Esophagus squamous epithelium (tissue), 5 donors: ENCODE measurements at places on chromosomes 7 and 10.

DNA sequence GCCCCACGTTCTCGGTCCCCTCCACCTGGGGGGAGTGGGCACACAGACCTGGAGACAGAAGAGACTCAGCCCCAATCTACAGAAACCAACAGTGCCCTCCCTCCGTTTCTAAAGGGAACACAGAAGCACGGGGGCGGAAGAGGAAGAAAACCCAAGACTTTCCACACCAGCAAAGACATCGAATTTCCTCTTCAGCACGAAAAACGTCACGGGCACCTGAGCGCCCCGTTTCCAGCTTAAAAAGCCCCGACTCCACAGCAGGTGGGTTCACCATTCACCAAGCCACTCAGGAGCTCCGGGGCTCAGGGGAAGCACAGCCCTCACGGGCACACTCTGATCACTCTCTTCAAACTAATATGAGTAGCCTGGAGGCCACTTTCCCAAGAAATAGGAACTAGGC lies 19.6 kb downstream of the NUDT1 start:
- DNase-seq: no peak

DNA sequence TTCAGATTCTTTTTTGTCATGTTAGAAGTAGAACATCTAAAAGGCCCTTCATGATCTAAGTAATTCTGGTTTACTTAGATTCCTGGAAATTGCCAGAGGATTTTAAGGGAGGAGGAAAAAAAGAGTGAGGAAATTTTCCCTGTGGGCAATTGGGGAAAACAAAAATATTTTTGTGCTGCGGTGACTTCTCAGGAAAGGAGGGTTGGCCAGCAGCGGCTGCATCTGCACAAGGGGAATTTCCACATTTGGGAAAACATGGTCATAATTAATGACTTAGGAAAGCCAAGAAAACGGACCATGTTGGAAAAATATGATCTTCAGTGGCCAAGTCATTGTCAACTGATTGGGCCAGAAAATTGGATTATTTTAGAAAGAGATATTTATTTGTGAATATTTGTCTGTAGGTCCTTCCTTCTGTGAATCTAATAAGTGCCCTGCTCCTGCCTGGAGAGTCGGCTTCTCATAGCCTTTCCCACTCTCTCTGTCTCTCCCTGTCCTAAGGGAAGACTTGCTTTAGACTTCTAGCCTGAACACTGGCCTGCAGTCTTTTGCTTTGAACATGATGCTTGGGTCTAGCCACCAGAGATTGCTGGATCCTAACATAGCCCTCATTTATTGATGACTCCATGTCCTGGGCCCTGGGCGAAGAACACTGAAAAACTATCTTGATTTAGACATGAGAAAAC lies 124.2 kb upstream of the MKLN1 start:
- DNase-seq: no peak

DNA sequence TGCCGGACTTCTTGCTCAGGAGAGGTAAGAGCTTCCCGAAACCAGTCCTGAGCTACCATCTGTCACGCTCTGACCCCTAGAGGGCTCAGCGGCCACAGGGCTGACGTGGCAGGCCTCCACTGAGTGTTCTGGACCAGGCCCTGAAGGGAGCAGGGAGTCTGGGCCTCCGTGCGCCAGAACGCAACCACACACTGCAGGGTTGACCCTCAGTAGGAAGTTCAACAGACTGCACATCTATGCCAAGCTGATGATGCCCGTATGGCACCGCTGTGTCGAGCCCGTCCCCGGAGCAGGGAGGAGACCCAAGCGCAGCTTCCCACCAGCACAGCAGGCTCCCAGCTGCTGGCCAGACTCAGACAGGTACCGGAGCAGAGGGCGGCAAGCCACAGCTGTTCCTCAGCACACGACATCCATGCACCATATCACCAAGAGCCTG lies 39.2 kb downstream of the CAMK2B start:
- DNase-seq: no peak

DNA sequence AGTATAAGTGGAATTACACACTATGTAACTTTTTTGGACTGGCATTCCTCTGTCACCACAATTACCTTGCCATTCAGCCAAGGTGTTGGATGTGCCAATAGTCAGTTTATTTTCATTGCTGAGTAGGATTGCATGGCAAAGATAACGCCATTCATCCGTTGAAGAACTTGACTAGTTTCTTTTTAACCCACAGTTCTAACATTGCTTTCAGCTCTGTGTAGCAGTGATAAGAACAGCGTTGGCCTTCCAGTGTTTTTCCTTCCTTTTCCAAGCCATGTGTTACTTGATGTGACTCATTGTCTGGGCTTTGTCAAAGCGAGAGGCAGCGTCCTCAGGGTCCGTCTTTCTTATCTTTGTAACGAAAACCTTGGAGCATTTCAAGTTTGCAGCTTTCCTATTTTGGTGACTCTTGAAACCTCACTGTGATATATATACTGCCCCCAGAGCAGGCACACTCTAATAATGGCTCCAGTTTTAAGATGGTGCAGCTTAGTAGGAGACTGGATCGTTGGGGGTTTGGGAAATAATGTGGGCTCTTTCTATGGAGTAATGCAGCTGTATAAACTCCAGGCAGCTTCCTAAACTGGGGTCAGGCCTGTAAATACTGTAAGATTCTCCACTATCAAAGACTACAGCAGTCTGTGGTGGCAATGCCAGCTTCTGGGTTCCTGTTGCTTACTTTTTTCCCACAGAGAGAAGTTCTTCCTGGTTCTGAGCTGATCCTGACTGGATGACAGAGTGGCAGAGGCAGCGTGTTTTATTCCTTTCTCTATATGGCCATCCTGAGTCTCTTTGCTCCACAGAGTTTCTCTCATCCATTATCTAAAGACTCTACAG lies 41.7 kb downstream of the AKR1E2 start:
- DNase-seq: no peak

DNA sequence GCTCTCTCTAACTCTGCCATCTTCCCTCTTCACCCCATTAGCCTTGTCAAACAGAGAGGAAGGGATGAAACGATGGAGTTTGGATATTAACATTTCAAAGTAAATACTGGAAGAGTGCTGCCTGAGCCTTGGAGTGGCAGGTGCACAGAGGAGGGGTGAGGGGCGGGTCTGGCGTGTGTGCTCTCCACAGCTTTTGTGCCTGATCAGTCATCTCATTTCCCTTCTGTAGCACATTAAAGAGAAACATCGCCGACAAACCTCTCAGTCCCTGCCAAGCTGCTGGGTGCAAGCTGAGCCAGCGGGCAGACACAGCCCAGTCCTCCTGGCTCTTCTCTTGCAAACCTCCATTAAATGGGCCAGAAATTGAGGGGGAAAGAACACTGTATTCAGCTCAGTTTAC lies 76.2 kb downstream of the SLIT1 start:
- DNase-seq: no peak

- no peak for DNase-seq
These were observed 1.3 kb downstream of the SNX10 start for GRCh38 chr7:26292768-26293560.

- DNase-seq: no peak
These were observed 23.5 kb upstream of the GPR146 start for GRCh38 chr7:1020849-1021251.

DNA sequence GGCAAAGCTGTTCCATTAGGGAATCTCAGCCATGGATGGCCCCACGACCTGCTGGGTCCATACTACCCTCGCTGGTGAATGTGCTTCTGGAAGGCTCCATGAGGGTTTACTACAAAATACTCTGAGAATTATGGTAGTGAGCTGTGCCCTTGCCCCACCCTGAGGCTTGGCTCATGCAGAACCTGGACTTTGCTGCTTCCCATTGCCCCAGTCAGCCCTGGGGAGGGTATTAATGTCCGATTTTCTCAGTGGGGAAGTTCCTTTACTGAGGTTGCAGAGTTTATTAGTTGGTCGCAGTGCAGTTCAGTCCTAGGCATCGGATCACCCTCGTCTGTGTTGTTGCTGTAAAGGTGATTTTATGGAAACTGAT lies 310.1 kb downstream of the WDR37 start:
- no peak for DNase-seq

- no peak for DNase-seq
These were observed 355.8 kb upstream of the VSTM2A start for GRCh38 chr7:54186336-54186735.

- no peak for DNase-seq
These were observed 94.9 kb downstream of the OAT start for GRCh38 chr10:124323806-124324205.

GRCh38 chr7:101598422-101598985 lies 30.6 kb downstream of the MYL10 start:
- DNase-seq: no peak
